ENCODE measurements at places on chromosomes 12 and 14. TPM values are rescaled to one million over a fixed set of nuclear protein-coding genes. Genes with fewer than 3 reads are reported as not detected.

Gene TSHR
- total RNA-seq, result 0.74 TPM

Gene PHETA1
- 33.2 TPM for total RNA-seq

Gene ZNF385A
- 26.6 TPM for total RNA-seq

Gene CLEC4C
- total RNA-seq, result not detected

Gene MIS18BP1
- total RNA-seq, result 15.2 TPM

Gene KRT75
- total RNA-seq, result not detected

Gene KRT73
- not detected for total RNA-seq

GRCh38 chr14:83733670-83734069, 1796.3 kb upstream of the FLRT2 start:
- H3K27me3 ChIP-seq, result no peaks in the 10 kb centered on the region
- no peak for DNase-seq
- H3K36me3 ChIP-seq, result peaks cover 7% of the 10 kb centered on the region

- H3K36me3 ChIP-seq, result no peaks in the 10 kb centered on the region
- H3K4me1 ChIP-seq, result peaks cover 3% of the 10 kb centered on the region
- peak within 1 kb of the TSS; percentile 94 for H3K4me3 ChIP-seq
- H3K27me3 ChIP-seq, result peaks cover 19% of the 10 kb centered on the region
- peak; percentile 62 for DNase-seq
Measured at GRCh38 chr14:52313903-52314594, at the start of gene PTGER2. Gene PTGER2, plus strand, starts transcription at chr14:52314312. Its CDS starts 237 bp downstream, at chr14:52314549.

- no peak overlapping the region for H3K27ac ChIP-seq
- peaks cover 29% of the 10 kb centered on the region for H3K4me1 ChIP-seq
- peaks cover 10% of the 10 kb centered on the region for H3K27me3 ChIP-seq
- no peak overlapping the region for H3K4me3 ChIP-seq
Measured at GRCh38 chr12:122067966-122068365, 10.6 kb upstream of the MLXIP start.

DNA sequence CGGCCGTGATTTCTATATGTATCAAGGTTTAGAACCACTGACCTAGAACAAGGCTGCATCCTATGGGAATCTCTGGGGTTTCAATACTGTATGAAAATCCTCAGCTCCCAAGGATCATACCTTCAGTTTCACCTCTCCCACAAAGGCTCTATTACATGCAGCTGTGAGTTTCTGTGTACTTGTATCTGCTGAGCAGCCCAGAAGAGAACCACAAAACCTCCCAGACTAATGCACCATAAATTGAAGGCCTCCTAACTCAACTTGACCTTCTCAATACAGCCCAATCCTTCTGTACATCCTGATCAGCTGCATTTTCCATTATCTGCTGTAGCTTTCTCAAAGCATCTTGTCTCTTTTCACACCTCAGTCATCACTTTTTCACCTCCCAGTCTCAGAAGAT, 5.4 kb upstream of the KCNH5 start:
- H3K27me3 ChIP-seq, result peaks cover 3% of the 10 kb centered on the region
- no peak overlapping the region for H3K27ac ChIP-seq
- H3K4me1 ChIP-seq, result peaks cover 2% of the 10 kb centered on the region
- no peaks in the 10 kb centered on the region for H3K36me3 ChIP-seq
- H3K4me3 ChIP-seq, result no peak overlapping the region
- no peak for DNase-seq

DNA sequence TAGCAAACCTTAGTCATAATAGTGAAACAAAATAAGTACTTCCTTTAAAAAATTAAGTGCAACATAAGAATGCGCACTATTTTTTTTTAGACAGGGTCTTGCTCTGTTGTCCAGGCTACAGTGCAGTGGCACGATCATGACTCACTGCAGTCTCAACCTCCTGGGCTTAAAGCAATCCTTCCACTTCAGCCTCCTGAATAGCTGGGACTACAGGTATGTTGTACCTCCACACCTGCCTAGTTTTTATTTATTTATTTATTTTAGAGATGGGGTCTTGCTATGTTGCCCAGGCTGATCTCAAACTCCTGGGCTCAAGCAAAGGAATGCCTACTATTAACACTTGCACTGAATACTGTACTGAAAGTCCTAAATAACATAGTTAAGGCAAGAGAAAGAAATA, 93.8 kb downstream of the NUMB start:
- H3K27ac ChIP-seq, result no peak overlapping the region
- no peak for DNase-seq
- no peaks in the 10 kb centered on the region for H3K4me1 ChIP-seq
- peaks cover 5% of the 10 kb centered on the region for H3K36me3 ChIP-seq

- H3K36me3 ChIP-seq, result peaks cover 8% of the 10 kb centered on the region
- no peak for DNase-seq
- no peaks in the 10 kb centered on the region for H3K4me1 ChIP-seq
- H3K4me3 ChIP-seq, result no peak overlapping the region
Measured at GRCh38 chr12:46358791-46359666, 13.5 kb downstream of the SLC38A2 start.

DNA sequence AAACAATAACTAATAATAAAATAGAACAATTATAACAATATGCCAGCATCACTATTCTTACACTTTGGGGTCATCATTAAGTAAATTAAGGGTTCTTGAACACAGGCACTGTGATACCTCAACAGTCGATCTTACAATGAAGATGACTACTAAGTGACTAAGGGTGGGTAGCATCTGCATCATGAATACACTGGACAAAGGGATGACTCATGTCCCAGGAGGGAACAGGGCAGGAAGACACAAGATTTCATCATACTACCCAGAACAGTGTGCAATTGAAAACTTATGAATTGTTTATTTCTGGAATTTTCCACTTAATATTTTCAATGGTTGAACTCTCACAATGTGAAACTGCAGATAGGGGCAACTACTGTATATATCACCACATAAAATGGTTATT, 19.7 kb downstream of the TSPAN19 start:
- peak overlapping the region; percentile 46 for H3K4me3 ChIP-seq
- H3K27ac ChIP-seq, result peak overlapping the region; percentile 90
- peaks cover 2% of the 10 kb centered on the region for H3K27me3 ChIP-seq
- peaks cover 31% of the 10 kb centered on the region for H3K4me1 ChIP-seq
- H3K36me3 ChIP-seq, result no peaks in the 10 kb centered on the region

DNA sequence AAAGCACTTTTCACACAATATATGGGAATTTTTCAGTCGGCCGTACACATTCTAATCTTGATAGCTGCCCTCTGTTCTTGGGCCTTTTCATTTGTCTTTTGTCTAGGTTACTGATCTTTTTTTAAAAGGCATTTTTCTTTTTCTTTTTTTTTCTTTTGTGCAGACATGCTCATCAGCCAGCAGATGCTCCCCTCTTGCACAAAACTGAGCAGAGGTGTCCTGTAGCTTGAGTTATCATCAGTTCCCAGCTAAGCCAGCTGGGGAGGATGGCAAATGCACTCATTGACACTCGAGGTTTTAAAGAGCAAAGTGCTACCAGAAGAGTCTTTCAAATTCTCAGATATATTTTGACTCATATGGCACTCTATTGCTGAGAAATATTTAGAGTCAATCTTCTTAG, 913.9 kb upstream of the SEL1L start:
- H3K4me3 ChIP-seq, result peak overlapping the region; percentile 65
- peak; percentile 27 for DNase-seq
- H3K36me3 ChIP-seq, result no peaks in the 10 kb centered on the region
- H3K27me3 ChIP-seq, result peaks cover 2% of the 10 kb centered on the region
- H3K4me1 ChIP-seq, result peaks cover 29% of the 10 kb centered on the region

DNA sequence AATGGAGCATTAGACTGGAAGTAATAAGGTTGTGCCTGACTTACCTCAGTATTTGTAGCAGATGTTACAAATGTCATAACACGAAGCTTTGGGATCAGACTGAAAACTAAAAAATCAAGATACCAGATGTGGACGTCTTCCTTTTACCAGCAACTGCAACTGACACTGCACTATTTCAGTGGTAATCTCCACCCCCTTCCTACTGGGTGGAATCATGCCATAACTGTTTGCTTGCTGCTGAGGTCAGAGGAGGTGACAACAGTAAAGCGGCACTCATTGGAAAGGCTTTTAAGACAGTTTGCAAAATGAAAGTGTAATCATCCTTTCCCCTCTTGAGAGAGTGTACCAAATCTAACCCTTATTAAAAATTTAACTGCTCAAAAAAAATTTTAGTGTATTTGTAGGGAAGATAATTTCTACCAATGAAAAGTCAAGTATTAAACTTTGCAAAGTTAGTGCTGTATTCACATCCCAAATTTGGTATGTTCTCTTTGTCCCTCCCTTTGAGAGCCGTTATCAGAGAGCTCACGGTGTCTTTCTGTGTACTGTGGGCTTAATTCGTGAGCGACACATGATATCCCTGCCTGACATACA, 420.7 kb downstream of the NPAS3 start:
- no peaks in the 10 kb centered on the region for H3K36me3 ChIP-seq
- no peak overlapping the region for H3K4me3 ChIP-seq
- DNase-seq, result no peak
- peaks cover 13% of the 10 kb centered on the region for H3K4me1 ChIP-seq
- no peak overlapping the region for H3K27ac ChIP-seq

- peaks cover 22% of the 10 kb centered on the region for H3K36me3 ChIP-seq
- H3K4me1 ChIP-seq, result no peaks in the 10 kb centered on the region
- no peak overlapping the region for H3K27ac ChIP-seq
- H3K4me3 ChIP-seq, result no peak overlapping the region
Measured at GRCh38 chr12:57707250-57707649, 13.3 kb downstream of the OS9 start.

GRCh38 chr14:60111732-60112131, 20.0 kb downstream of the PCNX4 start:
- H3K4me3 ChIP-seq, result no peak overlapping the region
- H3K27ac ChIP-seq, result no peak overlapping the region
- H3K4me1 ChIP-seq, result no peaks in the 10 kb centered on the region
- no peaks in the 10 kb centered on the region for H3K36me3 ChIP-seq

- no peaks in the 10 kb centered on the region for H3K27me3 ChIP-seq
- H3K4me3 ChIP-seq, result no peak overlapping the region
- H3K4me1 ChIP-seq, result peaks cover 10% of the 10 kb centered on the region
- DNase-seq, result no peak
Measured at GRCh38 chr12:44519931-44520330, 356.2 kb downstream of the NELL2 start.

GRCh38 chr14:104556256-104557021, 23.1 kb upstream of the C14orf180 start:
- H3K27ac ChIP-seq, result no peak overlapping the region
- peak; percentile 12 for DNase-seq
- H3K4me3 ChIP-seq, result no peak overlapping the region
- no peaks in the 10 kb centered on the region for H3K4me1 ChIP-seq
- no peaks in the 10 kb centered on the region for H3K36me3 ChIP-seq

- no peaks in the 10 kb centered on the region for H3K36me3 ChIP-seq
- H3K4me3 ChIP-seq, result no peak overlapping the region
- no peak for DNase-seq
- no peaks in the 10 kb centered on the region for H3K27me3 ChIP-seq
- no peak overlapping the region for H3K27ac ChIP-seq
Measured at GRCh38 chr12:83183132-83183531, 496.4 kb downstream of the TMTC2 start.

All from glutamatergic neuron (in vitro differentiated cells).